Tracheal epithelial cell (primary cell): ENCODE measurements at places on chromosomes 2 and 18. TPM values are rescaled to one million over a fixed set of nuclear protein-coding genes. Genes with fewer than 3 reads are reported as not detected.

The ATOH8 gene
- 0.96 TPM in 1 of 2 replicates, not detected in the other for total RNA-seq

The SLC30A3 gene
- total RNA-seq = not detected in 2 replicates

The GNAL gene
- total RNA-seq = 17.1 and 32.4 TPM in 2 replicates

The CD302 gene
- total RNA-seq = 0.21 and 0.48 TPM in 2 replicates

The SP140 gene
- 0.48 TPM in 1 of 2 replicates, not detected in the other for total RNA-seq

The ANO7 gene
- total RNA-seq = 0.24 TPM in 1 of 2 replicates, not detected in the other

The HSBP1L1 gene
- total RNA-seq = 14.5 and 35.0 TPM in 2 replicates

The TUBA3E gene
- not detected in 2 replicates for total RNA-seq

The UPP2 gene
- not detected in 2 replicates for total RNA-seq

The ARHGAP15 gene
- total RNA-seq = not detected in 2 replicates

The PTCD3 gene
- total RNA-seq = 50.8 and 72.7 TPM in 2 replicates

The PFN4 gene
- total RNA-seq = 0.21 and 0.48 TPM in 2 replicates

The DOK1 gene
- total RNA-seq = 3.0 and 3.9 TPM in 2 replicates

The LANCL1 gene
- total RNA-seq = 33.5 and 37.5 TPM in 2 replicates

The ERCC3 gene
- 33.3 and 36.9 TPM in 2 replicates for total RNA-seq

The HMSD gene
- under 0.01 TPM in 1 of 2 replicates, not detected in the other for total RNA-seq

The MSH6 gene
- 26.6 and 34.5 TPM in 2 replicates for total RNA-seq

The IL1RL1 gene
- total RNA-seq = 7.5 and 11.6 TPM in 2 replicates

The FOXI3 gene
- not detected in 2 replicates for total RNA-seq

The KIF3C gene
- total RNA-seq = 1.9 and 15.4 TPM in 2 replicates

The SERPINE2 gene
- total RNA-seq = 76.4 and 118 TPM in 2 replicates

The FAM110C gene
- 12.6 and 21.4 TPM in 2 replicates for total RNA-seq

The SCLY gene
- total RNA-seq = 11.3 and 19.4 TPM in 2 replicates

The SCN2A gene
- 0.21 and 0.24 TPM in 2 replicates for total RNA-seq

The REG3G gene
- not detected in 2 replicates for total RNA-seq

The DYNAP gene
- not detected in 2 replicates for total RNA-seq

The BCS1L gene
- 42.2 and 45.5 TPM in 2 replicates for total RNA-seq

The AGXT gene
- total RNA-seq = not detected in 2 replicates

The CKAP2L gene
- total RNA-seq = 0.21 and 0.48 TPM in 2 replicates

The SERPINB3 gene
- total RNA-seq = 33.7 and 83.3 TPM in 2 replicates

The LOXHD1 gene
- not detected in 2 replicates for total RNA-seq

The DNAJC5G gene
- total RNA-seq = not detected in 2 replicates

The NR4A2 gene
- 0.24 and 0.43 TPM in 2 replicates for total RNA-seq

The BCL11A gene
- 6.7 and 6.8 TPM in 2 replicates for total RNA-seq

The GKN1 gene
- total RNA-seq = not detected in 2 replicates

The CPLX4 gene
- total RNA-seq = 0.24 TPM in 1 of 2 replicates, not detected in the other

The PELI1 gene
- total RNA-seq = 31.3 and 50.1 TPM in 2 replicates

The ZNF396 gene
- 0.72 and 1.5 TPM in 2 replicates for total RNA-seq

The ASAP2 gene
- 36.9 and 47.5 TPM in 2 replicates for total RNA-seq

The ZC3H6 gene
- 1.9 and 9.8 TPM in 2 replicates for total RNA-seq
